ENCODE measurements at places on chromosomes 11 and 22.
A peak's percentile ranks its signal among the peaks of the same experiment; 100 is the strongest.

DNA sequence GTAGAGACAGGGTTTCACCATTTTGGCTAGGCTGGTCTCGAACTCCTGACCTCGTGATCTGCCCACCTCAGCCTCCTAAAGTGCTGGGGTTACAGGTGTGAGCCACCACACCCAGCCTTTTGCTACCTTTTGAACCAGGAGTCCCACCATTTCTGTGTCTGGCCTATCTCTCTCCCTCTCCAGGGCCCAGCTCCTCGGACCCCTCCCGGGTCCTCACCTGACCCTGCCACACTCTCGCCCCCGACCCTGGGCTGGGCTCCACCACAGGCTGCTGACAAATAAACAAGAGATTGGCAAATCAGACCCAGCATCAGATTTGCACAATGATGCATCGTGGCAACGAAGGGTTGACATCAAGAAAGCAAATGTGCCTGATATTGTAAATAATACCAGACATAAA, 8.8 kb downstream of the KRTAP5-5 start:
- DNase-seq: no peak

DNA sequence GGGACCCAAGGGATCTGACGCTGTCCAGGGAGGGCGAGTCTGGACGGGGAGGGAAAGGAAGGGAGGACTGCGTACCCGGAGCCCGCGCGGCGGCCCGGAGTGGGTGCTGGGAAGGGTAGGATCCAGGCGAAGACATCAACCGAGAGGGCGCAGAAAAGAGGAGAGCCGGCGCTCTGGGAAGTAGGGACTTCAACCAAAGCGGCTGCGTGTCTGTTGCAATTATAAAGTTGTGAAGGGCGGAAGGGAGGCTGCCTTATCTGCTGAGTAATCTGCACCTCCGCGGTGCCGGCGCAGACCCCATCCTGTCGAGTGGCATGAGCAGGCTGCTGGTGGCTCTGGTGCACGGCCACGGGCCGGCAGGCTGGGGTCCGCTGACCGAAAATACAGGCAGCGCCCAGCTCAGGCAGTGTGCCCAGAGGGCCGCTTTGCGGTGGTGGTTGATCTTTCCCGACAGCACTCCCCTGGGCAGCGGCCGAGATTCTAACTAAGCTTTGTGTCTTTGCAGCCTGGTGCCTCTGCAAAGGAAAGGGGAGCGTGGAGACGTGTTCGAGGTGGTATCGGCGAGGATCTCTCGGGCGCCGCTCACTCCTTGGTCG, 978 bp downstream of the C11orf87 start:
- peak; percentile 35 for DNase-seq

DNA sequence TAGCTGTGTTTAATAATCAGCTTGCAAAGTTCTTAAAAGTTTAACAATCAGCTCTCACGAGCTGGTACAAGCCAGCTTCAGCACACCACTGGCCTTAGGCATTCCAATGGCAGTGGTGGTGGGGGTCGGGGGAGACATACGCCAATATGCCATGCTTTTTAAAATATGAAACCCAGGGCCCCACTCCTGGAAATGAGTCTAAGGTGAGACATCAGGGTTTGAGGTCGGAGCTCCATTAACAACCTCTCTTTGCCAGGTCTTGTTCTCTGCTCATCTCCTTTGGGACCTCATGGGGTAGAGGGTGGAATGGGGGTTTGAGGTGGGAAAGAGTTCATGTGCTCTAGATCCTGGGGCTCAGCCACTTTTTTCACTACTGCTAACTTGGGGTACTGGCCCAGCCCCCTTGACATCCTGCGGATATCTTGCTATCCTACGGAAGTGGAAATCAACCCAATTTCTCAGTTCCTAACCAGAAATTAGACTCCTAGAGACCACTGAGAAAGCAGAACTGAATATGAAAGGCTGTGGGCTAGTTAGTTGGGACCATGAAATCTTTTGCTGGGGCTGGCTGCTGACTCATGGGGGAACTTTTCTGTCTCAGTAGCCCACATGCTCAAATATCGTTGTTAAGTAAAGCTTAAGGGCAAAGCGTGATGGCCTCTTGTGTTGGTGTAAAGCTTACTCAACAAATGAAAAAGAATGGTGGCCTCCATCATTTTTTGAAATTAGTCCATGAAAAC, 90.1 kb downstream of the PDHX start:
- no peak for DNase-seq

- peak; percentile 46 for DNase-seq
Observed at GRCh38 chr11:2130881-2131352, 8.3 kb downstream of the IGF2 start.

- DNase-seq: peak; percentile 64
Observed at GRCh38 chr11:75532200-75533048, 6.7 kb upstream of the GDPD5 start.

GRCh38 chr22:29218758-29219408, 13.2 kb downstream of the EMID1 start:
- DNase-seq: no peak

DNA sequence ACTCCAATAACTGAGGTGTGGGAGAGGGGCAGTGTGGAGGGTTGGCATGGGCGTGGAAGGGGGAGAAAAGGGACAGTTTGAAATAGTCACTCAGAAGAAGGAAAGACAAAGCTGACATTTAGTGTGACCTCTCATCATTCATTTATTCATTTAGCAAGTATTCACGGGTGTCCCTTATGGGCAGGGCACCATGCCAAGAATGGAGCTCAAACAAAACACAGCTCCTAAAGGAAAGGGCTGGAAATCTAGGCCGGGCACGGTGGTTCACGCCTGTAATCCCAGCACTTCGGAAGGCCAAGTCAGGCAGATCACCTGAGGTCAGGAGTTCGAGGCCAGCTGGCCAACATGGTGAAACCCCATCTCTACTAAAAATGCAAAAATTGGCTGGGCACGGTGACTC, 19.4 kb upstream of the DGKZ start:
- DNase-seq: no peak

- no peak for DNase-seq
Observed at GRCh38 chr11:118051136-118051610, 25.7 kb upstream of the TMPRSS4 start.

DNA sequence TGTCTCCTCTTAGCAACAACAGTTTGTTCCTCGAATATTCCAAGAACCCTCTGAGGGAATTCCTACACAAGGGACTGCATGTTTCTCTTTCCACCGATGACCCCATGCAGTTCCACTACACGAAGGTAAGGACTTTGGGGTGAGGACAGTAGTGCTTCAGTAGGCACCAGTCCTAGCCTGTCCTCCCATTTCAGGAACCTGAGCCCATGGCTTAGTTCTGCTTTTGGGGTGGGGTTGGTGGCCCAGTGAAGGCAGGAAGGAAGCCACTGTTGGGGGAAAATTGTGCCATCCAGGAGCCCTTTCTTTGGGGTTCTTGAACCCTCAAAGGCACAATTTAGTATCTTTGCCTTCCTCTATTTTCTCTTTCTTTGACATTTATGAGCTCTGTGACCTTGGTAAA, 38.2 kb downstream of the RNF141 start:
- no peak for DNase-seq

DNA sequence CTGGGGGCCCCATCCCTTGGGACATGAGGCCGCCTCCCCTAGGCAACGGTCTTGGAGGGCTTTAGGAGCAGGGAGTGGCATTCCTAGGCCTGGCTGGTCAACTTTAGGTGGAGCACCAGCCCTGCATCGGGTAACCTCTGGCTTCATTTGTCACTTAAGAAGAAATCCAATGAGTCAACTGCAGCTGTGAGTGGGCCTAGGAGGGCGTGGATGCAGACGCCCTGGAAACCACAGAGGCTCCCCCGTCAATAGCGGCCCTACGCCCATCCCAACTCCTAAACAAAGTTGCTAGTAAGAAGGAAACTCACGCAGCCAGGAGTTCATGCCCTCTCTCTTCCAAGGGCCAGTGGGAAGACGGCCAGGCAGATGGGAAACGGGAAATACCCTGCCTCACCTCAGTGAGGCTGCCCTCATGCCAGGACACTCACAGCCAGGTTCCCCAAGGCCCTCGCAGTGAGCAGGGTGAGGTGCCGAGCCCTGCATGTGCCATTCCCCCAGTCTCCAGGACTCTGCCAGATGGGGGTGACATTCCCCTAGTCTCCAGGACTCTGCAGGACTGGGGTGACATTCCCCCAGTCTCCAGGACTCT, 20.8 kb downstream of the BID start:
- no peak for DNase-seq

DNA sequence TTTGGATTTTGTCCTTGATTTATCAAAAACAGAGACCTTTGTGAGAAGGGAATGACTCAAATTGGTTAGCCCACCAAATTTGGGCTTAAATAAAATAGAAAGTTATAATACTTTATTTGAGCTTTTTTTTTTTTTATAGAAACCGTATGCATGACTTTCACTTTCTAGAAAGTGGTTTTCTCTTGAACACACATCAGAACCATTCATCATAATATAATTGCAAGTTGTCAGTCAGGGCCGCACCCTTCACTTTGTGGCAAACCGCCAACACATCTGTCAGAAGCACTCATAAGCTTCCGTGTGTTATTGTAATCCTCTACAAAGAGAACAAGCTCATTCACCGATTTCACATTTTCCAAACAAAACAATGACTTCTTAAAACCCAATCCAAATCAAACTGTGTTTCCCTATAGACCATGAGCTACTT, 76.1 kb downstream of the SOX6 start:
- DNase-seq: peak; percentile 61

DNA sequence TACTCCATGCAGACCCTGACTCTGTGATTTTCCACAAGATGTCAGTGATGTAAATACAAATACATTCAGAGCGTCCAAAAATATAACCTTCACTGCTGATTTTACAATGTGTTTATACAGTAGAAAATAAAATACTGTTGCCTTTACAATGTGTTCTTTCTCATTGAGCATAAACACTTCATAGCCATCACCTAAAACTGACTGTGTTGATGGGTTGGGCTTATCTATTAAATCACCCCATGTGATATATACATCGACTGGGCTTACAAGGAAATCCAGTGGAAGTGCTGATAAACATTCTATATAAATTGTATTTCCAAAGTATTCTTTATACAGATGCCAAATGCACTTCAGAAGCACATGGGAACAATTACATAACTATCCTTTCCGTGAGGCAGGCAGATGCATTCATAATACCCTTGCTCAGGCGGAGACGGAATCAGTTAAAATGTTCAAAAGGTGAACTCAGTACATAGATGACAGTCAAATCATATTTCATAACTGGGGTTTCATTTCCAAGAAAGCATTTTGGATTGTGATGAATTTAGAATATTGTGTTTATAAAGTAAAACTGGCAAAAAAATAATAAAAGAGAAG, 27.7 kb downstream of the DDI1 start:
- no peak for DNase-seq

DNA sequence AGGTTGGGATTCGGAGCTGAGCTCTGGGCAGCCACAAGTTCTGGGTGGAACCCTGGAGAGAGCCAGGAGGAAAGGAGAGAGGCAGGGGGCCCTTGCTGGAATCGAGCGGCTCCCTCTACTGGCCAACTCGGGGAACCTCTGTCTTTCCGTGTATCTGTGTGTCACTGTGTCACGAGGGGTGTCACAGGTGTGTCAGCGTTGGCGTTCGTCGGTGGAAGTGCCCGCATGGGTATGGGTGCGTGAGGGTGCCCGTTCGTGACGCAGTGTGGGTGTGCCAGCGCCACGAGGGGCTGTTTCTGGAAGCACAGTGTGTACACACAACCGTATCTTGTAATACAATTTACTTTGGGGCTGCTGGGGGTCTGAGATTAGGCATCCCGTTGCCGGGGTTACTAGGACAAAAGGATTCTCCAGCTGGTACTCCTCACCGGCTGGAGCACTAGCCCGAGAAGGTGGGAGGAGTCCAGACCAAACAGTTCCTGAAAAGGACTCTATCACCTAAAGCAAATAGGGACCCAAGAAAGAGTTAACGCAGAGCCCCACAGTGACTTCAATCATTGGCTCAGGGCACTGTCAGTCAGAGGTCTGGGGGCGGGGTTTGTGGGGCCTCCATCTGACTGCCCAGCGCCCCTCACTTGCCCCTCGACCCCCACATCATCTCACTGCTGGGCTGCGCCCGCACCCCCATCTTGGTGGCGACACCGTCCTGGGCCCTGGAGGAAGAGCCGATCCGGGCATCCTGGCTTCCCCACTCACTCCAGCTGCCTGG, 2.6 kb upstream of the BCL9L start:
- peak; percentile 95 for DNase-seq

GRCh38 chr11:44248109-44248508, 61.8 kb downstream of the ALX4 start:
- no peak for DNase-seq
